NCI-H226 (cell line): ENCODE measurements at places on chromosomes 11 and 22.
A peak's percentile ranks its signal among the peaks of the same experiment; 100 is the strongest.

DNA sequence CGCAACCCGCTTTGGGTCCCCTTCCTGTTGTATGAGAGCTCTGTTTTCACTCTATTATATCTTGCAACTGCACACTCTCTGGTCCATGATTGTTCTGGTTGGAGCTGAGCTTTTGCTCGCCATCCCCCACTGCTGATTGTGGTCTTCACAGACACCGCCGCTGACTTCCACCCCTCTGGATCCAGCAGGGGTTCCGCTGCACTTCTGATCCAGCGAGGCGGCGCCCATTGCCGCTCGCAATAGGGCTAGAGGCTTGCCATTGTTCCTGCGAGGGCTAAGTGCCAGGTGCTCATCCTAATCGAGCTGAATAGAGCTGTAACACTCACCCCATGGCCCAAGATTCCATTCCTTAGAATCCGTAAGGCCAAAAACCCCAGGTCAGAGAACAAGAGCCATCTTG is 1905.8 kb upstream of the RAG2 start:
- DNase-seq = no peak

GRCh38 chr11:82303671-82304070 is 430.0 kb downstream of the FAM181B start:
- DNase-seq = no peak

- no peak for DNase-seq
Observed at GRCh38 chr11:128687321-128687720, 6.6 kb upstream of the FLI1 start.

- DNase-seq = peak; percentile 33
Observed at GRCh38 chr11:70755410-70756158, 357.3 kb downstream of the CTTN start.

- no peak for DNase-seq
Observed at GRCh38 chr11:84969103-84969502, 658.0 kb downstream of the DLG2 start.

GRCh38 chr22:28956506-28956905 is 73.1 kb downstream of the ZNRF3 start:
- DNase-seq = no peak

DNA sequence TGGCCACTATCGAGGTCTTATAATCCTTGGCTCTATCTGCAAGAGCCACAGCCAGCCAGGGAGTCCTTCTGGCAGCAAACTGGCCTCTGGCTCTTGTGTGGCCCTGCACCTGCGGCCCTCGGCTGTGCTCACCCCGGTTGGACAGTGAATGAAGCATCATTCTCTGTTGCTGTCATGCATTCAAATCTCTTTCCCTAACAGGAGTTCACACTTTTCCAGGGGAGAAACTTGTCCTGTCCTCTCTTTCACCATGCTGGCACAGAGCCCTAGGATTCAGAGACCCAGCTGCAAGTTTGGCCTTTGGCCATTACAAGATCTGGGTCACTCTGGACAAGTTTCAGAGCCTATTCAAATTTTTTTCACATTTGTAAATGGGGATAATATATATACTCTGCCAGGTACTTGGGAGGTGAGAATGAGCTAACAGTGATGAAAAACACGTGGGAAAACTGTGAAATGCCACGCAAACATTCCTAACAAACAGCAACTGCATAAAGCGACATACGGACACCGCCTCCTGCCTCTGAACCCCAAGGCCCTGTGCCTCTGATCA is 34.2 kb downstream of the TMEM184B start:
- no peak for DNase-seq

GRCh38 chr22:31983911-31984656 is 39.7 kb downstream of the YWHAH start:
- DNase-seq = peak; percentile 70

GRCh38 chr11:2210366-2211112 is 38.9 kb upstream of the TH start:
- DNase-seq = no peak

GRCh38 chr22:19974268-19974861 is 32.7 kb upstream of the TXNRD2 start:
- peak; percentile 54 for DNase-seq

GRCh38 chr11:88337987-88338668 is 592 bp upstream of the CTSC start:
- DNase-seq = peak; percentile 78

GRCh38 chr22:20588843-20589581 is 81.6 kb downstream of the MED15 start:
- no peak for DNase-seq

DNA sequence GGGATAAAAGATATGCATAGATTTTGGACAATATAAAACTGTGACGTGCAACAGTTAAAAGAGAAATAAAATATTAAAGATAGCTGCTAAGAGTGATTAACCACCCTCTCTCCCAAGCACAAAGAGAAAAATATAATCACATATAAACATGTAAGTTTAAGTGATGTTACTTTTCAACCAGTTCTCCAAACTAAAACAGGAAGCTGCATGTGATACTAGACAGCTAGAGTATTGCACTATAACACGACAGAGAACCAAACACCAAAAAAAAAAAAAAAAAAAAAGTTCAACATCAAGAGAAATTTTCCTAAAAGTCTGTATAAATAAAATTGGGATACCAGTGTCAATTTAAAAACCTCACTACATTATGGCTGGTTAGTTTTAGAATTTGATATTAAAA is 79.1 kb downstream of the PICALM start:
- DNase-seq = no peak

DNA sequence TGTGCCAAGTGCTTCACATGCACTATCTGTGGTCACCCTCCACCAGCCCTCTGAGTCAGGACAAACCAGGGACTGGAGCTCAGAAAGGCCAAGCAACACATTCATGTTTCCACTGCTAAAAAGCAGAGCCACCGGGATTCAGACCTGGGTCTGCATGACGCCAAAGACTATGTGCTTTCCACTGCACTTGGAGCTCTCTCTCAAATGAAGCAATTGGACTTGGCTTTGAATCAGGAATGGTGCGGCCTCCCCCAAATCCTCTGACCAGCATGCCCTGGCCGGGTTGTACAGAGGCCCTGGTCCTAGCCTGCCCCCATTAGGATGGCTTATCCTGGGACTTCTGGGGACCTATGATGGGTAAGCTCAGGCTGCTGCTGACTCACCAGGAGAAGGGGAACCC is 80.7 kb downstream of the PKNOX2 start:
- no peak for DNase-seq

- no peak for DNase-seq
Observed at GRCh38 chr11:125649465-125650166, 24.7 kb downstream of the CHEK1 start.

DNA sequence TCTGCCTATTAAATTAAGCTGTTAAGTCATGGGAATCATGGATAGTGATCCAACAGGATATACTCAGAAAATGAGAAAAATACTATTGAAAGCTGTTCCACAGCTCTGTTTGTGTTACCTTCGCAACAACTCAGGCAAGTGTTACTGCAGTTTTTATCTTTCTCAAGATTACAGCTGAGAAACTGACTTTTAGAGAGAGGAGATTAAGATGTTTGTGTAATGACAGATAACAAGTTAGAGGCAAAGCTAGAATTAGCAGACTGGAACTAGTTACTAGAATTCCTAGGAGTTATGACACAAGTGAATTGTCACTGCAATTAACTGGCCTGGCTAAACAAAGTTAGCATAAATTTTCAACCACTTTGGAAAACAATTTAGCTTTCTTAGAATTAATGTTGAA is 1.6 kb downstream of the SLN start:
- no peak for DNase-seq

GRCh38 chr22:26672060-26672471 is 14.7 kb downstream of the MIAT start:
- no peak for DNase-seq

- no peak for DNase-seq
Observed at GRCh38 chr11:124085997-124086846, 29.0 kb upstream of the VWA5A start.

DNA sequence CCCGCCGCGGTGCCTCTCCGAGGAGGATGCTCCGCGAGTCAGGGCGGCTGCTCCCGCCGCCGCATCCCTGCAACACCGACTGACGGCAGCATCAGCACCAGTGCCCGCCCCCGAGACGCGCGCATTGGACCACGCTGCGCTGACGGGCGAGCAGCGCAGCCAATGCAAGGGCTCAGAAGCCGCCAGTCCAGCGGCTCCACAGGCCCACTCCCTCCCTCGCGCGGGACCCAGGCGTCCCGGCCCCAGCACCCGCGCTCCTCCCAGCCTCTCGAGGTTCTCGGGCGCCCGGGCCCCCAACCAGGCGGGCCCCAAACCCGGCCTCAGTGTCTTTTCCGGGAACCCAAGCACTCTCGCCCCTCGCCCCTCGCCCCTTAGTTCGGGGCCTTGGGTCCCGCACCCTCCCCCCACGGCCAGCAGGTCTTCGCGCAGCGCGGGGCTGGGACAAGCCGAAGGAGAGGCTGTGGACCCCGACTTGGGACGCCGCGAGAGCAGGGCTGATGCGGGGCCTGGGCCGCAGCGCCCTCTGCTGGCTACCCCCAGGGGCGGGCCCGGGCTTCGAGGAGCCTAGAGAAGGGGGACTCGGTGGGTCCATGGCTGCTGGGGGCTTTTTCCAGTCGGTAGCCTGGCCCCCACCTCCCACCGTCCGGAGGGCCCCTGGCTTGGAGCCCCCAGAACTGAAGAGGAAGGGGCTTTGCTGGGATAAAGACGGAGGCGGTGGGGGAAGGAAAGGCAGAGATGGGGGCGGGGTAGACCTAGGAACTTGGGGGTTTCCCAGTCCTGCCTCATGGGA is at the start of gene NRXN2:
Gene NRXN2 (minus strand): TSS at position 81 of the 790 bp plus-strand sequence. CDS start 9,498 bp downstream, outside the sequence.
- peak; percentile 84 for DNase-seq

DNA sequence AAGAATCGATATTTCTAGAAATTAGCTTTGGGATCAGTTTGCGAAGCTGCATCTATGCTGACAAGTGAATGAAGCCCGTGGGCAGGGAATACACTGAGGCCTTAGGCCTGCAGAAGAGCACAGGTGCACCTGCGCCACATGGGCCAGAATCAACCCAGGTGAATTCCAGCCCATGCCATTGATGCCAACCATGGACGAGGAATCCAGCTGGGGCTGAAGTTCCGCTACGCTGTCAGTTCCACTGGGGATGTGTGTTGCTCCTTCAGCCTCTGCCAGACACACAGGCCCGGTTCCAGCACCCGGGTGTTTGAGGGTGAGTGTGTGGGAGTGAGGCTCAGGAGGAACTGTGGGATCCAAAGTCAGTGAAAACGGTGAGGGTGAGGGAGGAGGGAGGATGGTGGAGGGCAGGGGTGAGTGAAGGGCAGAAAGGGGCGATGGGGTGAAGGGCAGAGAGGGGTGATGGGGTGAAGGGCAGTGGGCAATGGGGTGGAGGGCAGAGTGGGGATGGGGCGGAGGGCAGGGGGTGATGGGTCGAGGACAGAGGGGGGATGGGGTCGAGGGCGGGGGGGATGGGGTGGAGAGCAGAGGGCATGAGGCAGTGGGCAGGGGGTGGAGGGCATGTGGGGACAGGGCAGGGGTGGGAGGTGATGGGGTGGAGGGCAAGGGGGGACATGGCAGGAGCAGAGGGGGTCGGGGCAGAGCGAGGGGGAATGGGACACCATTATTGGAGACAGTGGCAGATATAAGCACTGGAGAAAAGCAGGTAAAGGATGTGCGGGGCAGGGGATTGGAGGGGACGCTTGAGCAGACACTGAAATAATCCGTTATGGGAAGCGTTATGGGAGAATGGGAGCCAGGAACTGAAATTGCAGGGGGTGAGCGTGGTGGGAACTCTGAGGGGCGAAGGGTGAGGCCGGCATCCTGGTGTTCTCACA is 931.6 kb downstream of the BRD1 start:
- DNase-seq = no peak

DNA sequence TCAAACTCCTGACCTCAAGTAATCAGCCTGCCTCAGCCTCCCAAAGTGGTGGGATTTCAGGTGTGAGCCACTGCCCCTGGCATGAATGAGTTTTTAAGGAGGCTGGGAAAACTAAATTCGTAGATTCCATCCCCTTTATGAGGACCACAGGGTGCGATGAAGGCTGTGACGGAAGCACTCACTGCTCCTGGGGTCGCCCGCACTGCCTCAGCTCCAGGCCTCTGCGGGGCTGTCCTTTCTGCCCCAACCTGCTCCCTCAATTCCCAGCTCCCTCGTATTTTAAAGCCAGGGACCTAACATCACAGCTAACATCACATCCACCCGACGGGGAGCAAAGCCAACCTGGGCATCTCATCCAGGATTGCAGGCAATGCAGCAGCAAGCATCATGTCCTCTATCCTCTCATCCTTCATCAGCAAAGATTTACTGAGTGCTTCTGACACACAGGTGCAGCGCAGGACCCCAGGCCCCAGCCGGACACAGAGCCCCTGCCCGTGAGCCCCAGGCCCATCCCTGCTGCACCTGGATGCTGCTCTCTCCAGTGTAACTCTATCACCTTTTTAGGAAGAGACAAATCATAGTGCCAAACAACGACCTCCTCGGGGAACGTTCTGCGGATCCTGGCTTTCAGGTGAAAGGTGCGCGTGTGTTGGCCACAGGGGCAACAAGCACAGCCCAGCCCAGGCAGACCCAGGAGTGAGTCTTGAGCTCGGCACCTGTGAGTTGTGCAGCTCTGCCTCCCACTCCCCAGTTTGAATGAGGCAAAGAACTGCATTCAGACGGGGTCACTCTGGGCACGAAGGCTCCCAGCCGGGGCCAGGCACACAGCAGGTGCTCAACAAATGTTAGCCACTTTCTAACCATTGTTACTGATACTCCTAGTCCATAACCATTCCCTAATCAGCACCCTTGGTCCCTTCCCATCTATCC is 134.3 kb downstream of the CRYBB2 start:
- no peak for DNase-seq

DNA sequence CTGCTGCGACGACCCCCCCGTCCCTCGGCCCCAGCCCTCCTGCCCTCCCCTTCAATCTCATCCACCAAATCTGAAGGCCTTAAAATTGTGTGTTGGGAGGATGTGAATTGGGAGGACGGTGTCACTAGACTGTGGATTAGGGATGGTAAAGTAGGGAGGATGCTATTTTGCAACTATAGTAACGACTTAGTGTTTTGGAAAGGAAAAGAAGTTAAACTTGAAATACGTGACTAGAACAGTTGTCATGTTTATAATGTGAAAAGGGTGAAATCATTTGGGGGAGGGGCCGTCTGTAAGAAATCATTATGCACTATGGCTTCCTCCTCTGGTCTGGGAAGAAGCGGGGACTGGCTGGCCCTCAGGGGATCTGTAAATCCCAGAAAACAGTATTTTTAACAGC is 43.4 kb upstream of the NNMT start:
- no peak for DNase-seq

DNA sequence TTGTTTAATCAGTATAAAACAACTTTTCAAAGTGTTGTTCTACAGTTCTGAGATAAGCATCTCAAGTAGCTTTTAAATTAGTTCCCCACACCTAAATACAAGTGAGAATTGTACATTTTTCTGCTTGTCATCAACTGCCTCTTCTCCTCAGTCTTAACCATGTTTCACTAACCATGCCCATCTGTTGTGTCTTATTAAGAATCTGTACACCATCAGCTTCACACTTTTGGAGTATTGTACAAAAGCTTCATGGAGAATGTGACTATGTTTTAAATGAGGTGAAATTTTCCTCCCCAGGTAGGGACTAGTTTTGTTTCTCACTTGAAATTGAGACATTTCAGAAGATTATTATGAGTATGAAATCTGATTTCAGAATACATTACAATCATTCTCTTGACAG is 52.4 kb downstream of the SIK2 start:
- no peak for DNase-seq

GRCh38 chr11:113991170-113991569 is 16.3 kb downstream of the HTR3A start:
- no peak for DNase-seq
